ENCODE measurements at places on chromosomes 6 and 20. TPM values are rescaled to one million over a fixed set of nuclear protein-coding genes. Genes with fewer than 3 reads are reported as not detected.

Gene DYNLT2
- total RNA-seq = 20.4 TPM

Gene TFAP2B
- total RNA-seq = 0.19 TPM

GRCh38 chr6:157980288-157981131 lies 1.2 kb upstream of the SYNJ2 start:
- no peak for DNase-seq
- H3K4me1 ChIP-seq = peaks cover 11% of the 10 kb centered on the region
- no peaks in the 10 kb centered on the region for H3K27me3 ChIP-seq
- H3K4me3 ChIP-seq = peak overlapping the region; percentile 78

Gene NQO2
- 16.8 TPM for total RNA-seq

Gene MAP3K4
- total RNA-seq = 65.4 TPM

All from testis (tissue), 5 donors.